Fibroblast of lung (primary cell): ENCODE measurements at places on chromosomes 7 and 10. TPM values are rescaled to one million over a fixed set of nuclear protein-coding genes. Genes with fewer than 3 reads are reported as not detected.
A peak's percentile ranks its signal among the peaks of the same experiment; 100 is the strongest.

DNA sequence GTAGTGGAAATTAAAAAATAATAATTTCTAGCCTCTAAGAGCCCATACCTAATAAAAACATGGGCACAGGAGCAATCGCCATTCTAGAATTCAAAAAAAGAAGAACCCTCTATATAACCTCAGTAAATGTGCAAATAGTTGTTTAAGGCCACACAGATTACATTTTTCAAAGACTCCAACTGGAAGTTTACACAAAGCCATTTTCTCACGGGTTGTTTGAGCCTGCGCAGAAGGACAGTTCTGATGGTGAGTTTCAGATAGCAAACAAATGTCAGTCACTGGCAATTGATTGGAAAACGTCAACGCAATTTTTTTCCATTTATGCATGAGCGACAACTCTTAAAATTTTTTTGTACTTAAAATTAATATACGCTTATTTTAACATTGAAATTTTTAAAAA lies 23.0 kb upstream of the ELMO1 start:
- no peak for DNase-seq

DNA sequence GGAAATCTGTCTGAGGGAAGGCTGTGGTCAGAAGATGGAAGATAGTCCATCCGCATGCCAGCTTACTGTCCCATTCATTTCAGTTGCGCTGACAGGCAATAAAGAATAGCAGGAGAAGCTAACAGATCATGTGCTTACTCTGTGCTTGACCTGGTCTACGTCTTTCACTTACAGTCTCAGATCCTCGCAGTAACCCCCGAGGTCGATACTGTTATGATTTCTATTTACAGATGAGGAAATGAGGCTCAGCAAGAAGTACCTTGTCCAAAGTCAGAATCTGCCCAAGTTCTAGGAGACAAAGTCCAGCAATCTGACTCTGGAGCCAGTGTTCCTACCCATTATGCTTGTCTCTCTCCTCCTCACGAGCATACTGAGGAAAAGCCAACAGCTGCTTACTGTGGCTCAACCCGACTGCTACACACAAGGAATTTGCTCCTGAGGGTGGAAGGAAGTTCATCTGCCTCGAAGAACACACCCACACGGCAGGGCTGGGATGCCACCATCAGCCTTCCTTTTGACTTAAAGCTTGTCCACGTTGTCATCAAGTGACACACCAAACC lies 74.2 kb downstream of the MINPP1 start:
- peak; percentile 32 for DNase-seq

DNA sequence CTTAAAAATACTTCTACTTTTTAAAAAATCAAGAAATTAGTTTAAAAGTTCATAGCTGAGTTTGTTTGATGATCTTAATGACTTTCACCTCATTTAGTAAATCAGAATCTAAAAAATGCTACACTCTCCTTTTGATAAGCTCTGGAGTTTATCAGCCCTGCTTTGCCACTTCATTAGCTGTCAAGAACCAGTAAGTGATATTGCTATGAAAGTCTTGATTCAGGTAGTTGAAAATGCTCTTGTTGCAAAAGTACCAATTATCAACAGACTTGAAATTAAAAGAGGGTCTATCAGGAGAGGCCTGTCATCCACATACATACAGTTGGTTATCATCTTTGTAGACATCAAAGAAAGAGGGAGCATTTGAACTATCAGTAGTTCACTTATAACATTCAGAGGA lies 41.6 kb downstream of the SEMA3A start:
- DNase-seq = no peak

DNA sequence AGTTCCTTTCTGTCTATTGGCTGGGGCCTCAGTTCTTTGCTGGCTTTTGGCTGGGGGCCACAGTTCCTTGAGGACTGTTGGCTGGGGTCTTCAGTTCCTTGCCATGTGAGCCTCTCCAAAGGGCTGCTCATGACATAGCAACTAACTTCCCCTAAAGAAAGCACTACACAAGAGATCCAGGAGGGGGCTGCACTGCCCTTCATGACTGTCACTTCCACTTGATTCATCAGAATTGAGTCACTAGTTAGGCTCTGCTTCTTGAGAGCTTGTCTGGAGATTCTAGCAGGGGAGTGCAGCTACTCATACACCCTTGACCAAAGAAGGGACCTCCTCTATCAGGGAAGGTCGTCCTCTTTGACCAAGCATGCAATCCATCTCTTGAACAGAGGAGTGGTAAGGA lies 38.0 kb upstream of the MKX start:
- peak; percentile 59 for DNase-seq

GRCh38 chr10:48456361-48456804 lies 148.5 kb downstream of the ARHGAP22 start:
- peak; percentile 46 for DNase-seq

DNA sequence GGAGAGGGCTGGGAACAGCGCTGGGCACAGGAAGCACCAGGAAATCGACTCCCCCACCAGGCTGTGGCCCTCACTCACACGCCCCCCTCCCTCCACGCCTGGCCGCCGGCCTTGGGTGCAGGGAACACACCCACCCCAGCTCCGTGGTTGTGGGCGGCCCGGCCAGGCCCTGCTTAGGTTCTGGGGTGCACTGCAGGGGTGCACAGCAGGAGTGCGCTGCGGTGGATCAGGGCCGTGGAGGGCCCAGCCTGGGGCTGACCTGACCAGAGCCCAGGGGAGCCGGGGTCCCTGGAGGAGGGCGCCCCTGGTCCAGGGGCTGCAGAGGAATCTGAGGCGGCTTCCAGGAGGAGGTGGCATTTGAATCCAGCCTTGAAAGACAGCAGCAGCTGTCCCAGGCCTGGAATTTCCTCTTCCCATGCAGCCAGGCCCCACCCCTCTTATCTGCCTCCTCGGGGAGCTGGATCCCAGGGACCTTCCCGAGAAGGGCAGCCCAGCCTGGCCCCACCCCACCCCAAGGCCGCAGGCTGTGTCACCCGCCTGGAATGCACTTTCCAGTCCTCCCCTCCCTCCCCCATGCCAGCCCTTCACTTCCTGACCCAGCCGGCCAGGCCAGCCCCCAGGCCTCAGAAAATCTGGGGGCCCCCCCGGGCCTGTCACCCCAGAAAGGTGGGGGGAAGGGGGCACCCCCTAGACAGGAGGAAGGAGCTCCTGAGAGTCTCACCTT lies 18.4 kb upstream of the PDGFA start:
- DNase-seq = peak; percentile 81

- DNase-seq = no peak
Observed at GRCh38 chr7:96624954-96625353, 84.7 kb downstream of the SEM1 start.

- DNase-seq = no peak
Observed at GRCh38 chr10:118592675-118593330, 2.6 kb downstream of the PRLHR start.

GRCh38 chr7:3187444-3188040 lies 113.5 kb upstream of the SDK1 start:
- no peak for DNase-seq

- DNase-seq = peak; percentile 98
Observed at GRCh38 chr7:102933763-102934162, 21.0 kb downstream of the LRRC17 start.

CCDC172 gene
- polyA plus RNA-seq = not detected in 2 replicates

ARPC1B gene
- polyA plus RNA-seq = 245 and 408 TPM in 2 replicates

PRSS37 gene
- polyA plus RNA-seq = not detected in 2 replicates

GPR146 gene
- 0.30 and 2.2 TPM in 2 replicates for polyA plus RNA-seq
